ENCODE measurements at places on chromosomes 2 and 18. TPM values are rescaled to one million over a fixed set of nuclear protein-coding genes. Genes with fewer than 3 reads are reported as not detected.

DNA sequence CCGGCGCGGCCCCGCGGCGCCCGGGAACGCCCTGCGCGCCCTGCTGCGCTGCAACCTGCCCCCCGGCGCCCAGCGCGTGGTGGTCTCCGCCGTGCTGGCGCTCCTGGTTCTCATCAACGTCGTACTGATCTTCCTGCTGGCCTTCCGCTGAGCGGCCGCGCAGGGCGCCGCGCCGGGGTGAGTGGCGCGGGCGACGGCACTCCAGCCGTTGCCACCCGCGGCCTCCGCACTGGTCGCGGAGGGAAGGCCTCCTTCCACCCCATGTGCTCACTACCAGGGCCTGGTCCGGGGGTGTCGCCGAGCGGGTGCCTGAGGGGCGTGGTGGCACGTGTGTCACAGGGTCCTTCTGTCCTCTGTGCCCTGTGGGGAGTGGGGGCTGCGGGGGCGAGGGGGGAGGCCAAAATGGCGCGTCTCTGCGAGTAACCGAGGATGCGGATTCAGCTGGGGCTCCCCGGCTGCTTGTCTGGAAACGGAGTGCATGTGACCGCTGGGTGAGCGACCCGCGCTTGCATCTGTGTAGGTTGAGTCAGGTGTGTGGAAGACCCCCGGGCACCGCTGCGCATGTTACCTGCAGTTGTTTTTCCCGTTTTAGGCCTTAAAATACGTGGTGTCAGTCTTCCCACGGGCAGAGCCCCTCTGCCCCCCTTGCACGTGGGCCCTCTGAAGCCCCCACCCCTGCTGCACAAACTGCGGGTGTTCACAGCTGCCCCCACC, 58.0 kb downstream of the FAM168B start:
- DNase-seq: no peak

GRCh38 chr2:121502246-121502645, 28.4 kb upstream of the RNU4ATAC start:
- DNase-seq: no peak

DNA sequence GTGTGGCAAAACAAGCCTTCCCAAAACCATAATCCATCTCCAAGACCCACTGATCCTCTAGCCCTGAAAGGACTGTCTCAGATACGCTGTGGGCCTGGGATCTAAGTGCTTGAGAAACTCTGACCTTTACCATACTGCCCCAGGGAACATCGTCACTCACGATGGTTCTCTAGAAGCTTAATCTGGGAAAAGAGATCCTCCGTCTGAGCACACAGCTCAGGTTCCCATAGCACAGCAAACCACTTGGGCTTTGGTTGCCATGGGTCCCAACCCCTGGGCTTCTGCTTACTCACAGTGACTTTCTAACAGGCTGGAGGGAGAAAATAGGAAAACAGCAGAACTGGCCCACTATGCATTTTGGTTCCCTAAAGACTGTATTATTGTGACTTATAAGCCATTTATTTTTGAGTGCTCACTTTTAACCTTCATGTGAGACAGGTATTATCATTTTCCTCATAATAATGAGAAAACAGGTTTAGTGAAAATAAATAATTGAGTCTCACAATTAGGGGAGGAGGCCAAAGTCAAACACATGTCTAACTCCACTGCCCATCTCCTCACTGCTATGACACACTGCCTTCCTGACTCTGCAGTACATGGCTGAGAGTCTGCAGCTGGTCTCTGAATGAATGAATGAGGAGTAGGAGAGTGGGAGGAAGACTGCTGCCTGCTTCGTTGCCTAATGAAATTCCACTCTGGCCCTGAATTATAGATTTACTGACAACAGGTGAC, 46.7 kb downstream of the REEP1 start:
- DNase-seq: no peak

DNA sequence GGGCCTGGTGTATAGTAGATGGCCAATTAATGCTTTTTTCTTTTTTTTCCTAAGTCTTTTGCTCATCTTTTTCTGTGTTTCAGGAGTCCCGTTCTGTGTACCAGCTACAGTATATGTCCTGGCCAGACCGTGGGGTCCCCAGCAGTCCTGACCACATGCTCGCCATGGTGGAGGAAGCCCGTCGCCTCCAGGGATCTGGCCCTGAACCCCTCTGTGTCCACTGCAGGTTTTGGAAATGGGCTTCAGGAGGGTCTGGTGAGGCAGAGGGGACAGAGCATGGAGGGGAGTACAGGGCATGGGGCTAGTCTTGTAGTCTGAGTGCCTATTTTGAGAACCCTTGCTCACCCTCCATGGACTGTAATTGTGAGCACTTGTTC, 14.1 kb downstream of the PTPN18 start:
- DNase-seq: no peak

- DNase-seq: no peak
Measured at GRCh38 chr2:234731236-234731635, 220.6 kb upstream of the SH3BP4 start.

DNA sequence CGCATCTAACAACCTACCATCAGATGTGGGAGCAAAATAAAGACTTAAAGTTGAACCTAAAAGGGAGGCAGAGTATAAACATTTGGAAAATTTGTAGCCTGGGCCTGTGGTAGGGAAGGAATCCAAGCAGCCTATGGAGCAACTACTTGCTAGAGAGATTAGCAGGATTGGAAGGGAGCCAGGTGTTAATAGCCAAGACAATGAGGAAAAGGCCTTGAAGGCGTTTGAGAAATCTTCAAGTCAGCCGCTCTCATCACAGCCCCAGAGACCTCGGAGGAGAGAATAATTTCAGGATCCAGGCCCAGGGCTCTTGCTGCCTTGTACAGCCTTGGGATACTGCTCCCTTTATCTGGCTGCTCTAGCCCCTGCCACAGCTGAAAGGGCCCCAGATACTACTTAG, 219.7 kb downstream of the THSD7B start:
- DNase-seq: no peak

GRCh38 chr2:118527571-118527970, 319.9 kb downstream of the EN1 start:
- no peak for DNase-seq

GRCh38 chr2:29744976-29745375, 176.4 kb downstream of the ALK start:
- DNase-seq: no peak

GRCh38 chr2:226159875-226160479, 639.6 kb downstream of the IRS1 start:
- DNase-seq: no peak

DNA sequence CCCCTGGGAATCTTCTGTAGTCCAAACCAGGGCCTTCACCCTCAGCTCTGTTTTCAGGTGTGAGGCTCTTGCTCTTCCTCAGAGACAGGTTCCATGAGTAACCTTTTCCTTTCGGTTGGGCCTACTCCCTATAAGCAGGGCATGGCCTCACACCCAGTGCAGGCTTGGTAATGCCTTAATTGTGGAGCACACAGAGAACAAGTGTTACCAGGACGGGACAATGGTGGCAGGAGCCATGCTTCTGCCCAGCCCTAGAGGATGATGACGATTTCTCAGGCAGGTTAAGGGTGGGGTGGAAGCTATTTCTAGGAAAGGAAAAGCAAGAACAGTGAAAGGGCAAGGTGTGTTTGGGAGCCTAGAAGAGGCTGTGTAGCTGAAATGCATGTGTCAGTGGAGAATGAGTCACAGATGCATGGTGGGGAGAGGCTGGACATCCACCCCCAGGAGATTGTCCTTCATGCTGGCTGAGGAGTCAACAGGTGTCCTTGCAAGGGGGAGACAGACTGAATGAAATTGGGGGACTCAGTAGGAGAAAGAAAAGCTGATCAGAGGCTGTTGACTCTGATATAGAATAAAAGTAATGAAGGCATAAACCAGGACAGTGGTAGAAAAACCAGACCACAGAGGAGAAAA, 22.0 kb upstream of the SERPINB12 start:
- DNase-seq: no peak

DNA sequence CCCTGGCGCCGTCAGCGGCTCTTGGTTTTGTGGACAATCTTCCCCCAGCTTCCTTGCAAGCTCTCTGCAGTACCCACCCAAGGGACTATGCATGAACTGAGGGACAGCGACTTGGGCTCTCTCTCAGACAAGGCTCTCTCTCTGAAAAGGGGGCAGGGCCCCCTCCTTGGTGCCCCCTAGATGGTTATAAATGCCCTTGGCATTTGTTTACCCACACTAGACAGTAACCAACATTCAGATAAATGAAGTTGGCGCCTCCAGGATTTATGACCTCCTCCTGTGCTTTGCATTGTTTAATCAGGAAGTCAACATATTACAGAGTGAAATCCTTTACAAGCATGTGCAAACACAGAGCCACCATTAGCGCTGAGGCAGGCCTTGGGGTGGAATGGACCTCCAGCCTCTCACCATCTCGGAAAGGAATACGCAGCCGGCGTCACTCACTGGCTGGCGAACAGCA, 547.4 kb upstream of the ID2 start:
- DNase-seq: peak; percentile 14

DNA sequence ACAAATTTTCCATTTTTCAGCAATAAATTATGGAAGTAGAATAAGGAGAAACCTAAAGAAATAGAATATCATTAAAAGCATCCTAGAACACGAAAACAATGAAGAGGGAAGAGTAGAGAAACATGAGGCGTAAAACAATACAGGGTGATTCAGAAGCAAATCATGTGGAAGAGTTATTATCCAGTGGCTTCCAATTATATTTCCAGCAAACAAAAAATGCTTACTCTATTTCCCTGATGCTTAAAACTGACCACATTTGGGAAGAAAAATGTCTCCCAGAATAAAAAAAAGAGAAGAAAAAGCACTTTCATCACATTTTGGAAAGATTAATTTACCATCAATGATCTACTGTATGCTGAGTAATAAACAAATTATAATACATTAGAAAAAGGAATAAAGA, 192.6 kb downstream of the CD226 start:
- DNase-seq: no peak

DNA sequence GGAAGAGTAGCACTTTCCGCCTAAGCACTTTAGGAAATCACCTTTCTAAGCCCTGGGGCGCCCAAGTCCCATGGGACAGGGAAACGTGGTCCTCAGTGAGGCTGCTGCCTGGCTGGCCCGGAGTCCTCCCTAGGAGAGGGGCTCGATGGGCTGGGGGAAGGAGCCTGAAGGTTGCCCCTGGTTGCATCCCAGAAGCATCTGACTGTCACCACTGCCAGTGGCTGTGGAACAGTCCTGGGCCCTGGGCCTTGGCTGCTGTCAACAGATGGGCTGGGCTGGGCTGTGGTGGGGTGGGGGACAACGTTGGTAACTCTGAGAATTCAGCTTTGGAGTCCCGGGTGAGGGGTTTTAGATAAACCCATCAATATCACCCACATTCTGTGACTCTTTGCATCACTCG, 22.5 kb downstream of the ASB1 start:
- no peak for DNase-seq

Gene MC5R
- total RNA-seq: not detected

Gene RNASEH1
- total RNA-seq: 23.5 TPM

Gene PLGLB1
- total RNA-seq: 2.6 TPM

Gene C2orf92
- 0.88 TPM for total RNA-seq

Measured in dermis blood vessel endothelial cell (primary cell).